Activated T-helper 2 cell treated with anti-CD3 and anti-CD28 coated beads, Interferon-gamma antibody, Interleukin-2, Interleukin-4, amounts not matched to agents 10 μg/mL and 5 μg/mL and 100 μg/mL, durations not matched to agents 14 hours and 24 hours and 36 hours (primary cell): ENCODE measurements at places on chromosomes 12 and 14.

GRCh38 chr12:121278169-121279070, 18.1 kb downstream of the CAMKK2 start:
- DNase-seq: no peak

DNA sequence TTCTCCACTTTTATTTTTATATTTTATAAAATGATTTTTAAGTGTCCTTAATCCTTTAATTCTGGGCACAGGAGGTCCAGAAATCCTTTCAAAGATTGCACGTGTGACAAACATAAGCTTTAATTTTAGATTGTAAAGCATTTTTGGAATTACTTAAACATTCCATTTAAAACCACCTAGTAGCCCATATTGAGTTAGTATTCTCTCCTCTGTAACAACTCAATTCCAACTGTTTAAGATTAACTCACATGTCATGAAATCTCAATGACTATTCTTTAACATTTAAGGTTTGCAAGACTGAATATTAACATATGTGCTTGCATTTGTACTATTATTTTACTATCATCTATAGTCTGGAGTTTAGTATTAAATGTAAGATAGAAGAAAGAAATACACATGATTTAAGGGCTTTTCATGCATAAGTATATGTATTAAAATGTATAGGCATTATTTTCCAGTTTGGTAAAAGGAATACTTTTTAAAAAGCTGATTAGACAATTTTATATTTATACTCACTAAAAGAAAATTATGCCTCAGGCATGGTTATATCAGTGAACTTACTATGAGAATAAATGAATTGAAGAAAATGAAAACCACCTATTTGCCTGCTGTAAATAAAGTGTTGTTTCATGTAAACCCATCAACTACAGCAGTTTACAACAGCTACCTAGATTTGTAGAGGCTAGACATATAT, 776.9 kb downstream of the SLC6A15 start:
- no peak for DNase-seq

DNA sequence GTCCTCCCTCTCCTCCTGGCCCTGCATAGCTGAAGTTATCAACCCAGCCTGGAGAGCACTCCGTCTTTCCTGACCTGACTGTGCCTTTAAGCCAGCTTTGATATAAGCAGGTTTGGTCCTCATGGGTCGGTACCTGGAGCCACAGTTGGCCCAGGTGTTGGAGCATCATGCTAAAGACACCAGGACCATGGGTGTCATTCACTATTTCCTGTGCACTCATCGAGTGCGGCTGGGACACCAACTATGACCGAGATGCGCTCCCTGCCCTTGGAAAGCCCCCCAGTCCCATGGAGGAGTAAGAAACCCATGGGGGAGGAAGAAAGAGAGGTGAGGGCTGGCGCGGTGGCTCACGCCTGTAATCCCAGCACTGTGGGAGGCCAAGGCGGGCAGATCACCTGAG, 78.9 kb upstream of the CCND2 start:
- no peak for DNase-seq

DNA sequence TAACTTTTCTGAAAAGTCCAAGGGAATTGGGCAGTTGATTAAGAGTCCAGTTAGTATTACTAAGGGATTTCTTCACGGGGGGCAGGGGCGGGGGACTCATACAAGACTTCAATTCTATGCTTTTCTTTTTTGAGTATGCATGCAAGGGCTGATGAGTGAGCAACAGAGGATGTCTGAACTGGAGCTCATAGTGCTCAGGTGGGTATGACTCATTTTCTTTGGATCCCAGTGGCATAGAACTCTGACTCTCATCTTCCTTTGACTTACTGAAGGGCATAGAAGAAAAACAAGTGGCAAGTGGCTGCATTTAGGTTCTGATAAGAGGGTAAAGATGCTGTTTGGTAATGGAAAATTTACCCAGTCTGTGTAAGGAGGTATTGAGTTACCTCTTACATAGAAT, 749.2 kb downstream of the NOVA1 start:
- DNase-seq: no peak

DNA sequence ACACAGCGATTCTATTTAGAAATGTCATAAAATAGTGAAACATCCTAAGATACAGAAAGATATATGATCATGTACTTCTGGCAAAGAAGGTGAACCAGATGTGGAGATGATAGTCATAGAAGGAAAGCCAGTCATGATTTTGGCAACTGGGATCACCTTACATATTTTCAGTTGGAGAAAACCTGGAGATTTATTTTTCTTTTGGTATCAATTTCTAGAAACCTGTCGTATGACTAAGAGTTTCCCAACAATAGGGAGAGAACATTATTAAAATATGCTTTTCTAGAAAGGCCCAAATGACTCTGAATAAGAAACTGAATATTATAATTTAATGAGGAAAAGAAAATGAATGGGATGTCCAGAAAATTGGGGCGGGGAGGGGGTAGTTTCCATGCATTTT, 396.4 kb downstream of the ZFP36L1 start:
- DNase-seq: no peak

- no peak for DNase-seq
Measured at GRCh38 chr12:122880155-122880667, 15.7 kb downstream of the VPS37B start.

DNA sequence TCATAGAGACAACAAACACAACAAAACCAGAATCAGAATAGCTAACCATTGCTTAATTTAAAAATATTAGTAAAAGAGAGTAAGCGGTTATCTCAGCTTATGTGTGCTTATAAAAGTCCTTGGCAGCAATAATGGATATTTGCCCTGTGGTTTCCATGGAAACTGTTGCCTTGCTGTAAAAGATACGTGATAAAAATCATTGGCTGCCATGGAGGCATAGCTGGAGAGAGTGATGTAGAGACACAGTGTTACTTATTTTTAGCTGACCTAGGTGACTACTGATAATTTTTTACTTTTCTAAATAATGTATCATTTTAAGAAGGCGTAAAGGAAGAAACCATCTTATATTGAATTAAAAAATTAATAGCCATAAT, 92.9 kb downstream of the ERC1 start:
- no peak for DNase-seq

DNA sequence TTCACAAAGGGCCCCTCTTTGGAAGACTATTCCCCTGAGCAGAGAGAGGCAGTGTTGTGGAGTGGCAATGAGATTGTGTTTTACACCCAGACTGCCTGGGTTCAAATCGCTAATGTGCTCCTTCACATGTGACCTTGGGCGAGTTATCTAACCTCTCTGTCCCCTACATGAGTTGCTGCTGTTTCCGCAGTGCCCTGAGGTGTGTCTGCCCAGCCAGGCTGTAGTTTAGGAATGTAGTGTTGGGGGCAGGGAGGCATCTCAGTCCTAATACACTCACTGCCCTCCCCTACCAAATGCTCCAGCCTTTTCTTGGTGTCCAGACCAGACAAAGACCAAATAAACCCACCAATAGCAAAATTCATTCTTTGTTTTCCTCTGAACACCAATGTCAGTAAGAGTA, 78.6 kb downstream of the SLC24A4 start:
- no peak for DNase-seq

DNA sequence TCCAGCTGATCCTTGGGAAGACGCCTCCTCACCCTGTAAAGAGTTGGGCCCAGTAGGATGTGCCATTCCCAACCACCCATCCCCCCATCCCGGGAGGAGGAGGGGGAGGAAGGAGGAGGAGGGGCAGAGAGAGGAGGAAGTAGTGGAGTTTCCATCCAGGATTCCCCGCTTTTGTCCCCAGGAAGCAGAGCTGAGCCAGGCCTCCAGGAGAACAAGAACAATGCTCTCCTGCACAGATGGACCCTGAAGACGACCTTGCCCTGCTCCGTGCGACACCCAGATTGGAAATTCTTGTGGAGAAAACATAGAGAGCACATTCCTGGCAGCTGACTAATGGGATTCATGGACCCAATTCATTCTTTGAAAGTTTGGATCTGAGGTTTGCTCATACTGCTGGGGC, 132.3 kb upstream of the CRY1 start:
- no peak for DNase-seq

DNA sequence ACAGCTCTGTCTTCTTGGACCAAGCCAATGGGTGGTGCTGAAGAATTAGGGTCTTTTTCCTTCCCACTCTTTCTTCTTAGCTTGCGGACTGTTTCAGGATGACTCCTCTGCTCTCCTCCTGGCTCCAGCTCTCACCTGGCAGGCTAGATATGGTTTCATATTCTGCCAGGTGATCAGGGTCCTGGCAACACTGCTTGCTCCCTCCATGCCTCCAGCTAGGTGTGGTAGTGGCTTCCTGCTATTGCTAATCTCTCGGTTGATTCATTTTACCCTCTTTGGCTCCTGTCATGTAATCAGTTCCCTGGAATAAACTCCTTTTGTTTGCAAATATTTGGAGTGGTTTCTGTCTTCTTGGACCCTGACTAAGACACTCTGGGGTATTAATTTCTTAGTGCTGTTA, 4.3 kb upstream of the GZMH start:
- no peak for DNase-seq

GRCh38 chr14:64789696-64790095, 85.5 kb downstream of the PLEKHG3 start:
- DNase-seq: no peak

DNA sequence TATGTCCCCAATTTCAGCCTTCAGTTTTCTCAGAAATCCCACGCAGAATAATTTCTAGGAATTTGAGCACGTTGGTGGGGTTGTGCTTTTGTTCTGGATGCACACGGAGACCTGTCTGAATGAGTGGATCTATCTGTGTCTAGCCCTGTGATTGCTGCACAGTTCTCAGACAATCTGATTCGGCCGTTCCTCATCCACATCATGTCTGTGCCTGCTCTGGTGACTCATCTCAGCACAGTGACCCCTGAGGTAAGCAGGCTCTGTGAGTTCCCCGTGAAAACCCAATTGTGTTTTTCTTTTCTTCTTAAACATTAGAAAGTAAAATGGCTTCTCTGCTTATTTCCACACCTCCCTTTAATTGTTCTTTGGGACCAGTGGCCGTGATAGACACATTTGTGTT, 20.2 kb downstream of the UBE3B start:
- no peak for DNase-seq

DNA sequence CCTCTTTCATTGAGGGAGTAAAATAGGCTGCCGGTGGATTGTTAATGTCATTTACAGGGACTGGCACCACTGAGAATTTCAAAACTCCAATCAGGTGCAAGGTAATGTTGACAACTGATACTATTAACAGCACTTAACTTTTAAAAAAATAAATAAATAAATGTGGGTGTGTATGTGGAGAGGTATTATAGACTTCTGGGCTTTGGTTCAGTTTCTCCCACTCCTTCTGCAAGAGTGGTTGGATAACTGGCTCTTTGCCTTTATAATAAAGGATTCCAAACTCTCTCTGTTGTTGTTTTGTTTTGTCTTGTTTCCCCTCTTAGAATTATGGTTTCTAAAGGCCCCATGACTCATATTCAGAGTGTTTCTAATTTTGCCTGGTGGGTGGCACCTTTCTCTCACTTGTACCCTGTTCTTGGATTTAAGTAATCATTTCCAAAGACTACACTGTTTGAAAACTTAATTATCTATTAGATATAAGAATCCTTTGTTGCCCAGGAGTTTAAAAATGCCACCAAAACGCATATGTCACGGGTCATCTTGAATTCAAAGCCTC, 151.6 kb upstream of the ARID2 start:
- DNase-seq: no peak

- DNase-seq: no peak
Measured at GRCh38 chr12:128755566-128755965, 68.2 kb downstream of the SLC15A4 start.

GRCh38 chr14:70595443-70596185, 4.8 kb downstream of the MED6 start:
- no peak for DNase-seq

DNA sequence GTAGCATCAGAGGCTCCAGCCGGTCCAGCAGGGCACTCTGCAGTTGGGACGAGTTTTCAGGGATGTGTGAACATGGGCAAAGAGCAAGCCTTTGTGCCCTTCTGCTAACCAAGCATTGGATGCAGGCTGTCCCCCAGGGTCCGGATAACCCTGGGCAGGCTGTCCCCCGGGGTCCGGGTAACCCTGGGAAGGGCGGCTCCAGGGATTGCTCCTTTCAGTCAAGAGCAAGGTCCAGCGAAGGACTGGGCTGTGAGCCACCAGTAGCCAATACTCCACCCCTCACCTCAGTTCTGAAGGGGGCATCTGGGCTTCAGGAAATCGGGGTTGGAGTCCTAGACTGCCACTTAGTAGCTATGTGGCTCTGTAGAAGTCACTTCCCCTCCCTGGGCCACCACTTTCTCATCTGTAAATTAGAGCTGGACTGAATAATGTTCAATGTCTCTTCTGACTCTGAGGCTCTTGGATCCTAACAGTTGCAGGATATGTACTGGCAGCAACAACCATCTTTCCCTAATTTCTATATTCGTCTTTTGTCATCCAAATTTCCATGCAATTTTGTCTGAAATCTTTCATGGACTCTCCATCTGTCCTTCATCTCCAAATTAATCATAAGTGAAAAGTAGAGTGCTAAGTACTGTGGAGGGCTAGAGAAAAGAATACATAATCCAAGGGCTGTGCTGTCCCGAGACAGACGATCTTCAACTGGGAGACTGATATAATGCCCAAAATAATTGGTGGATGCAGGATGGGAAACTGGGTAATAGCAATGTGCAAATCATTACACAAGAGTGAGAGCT, 137.4 kb upstream of the NTF3 start:
- DNase-seq: no peak
